ENCODE measurements at places on chromosomes 11 and 22.

DNA sequence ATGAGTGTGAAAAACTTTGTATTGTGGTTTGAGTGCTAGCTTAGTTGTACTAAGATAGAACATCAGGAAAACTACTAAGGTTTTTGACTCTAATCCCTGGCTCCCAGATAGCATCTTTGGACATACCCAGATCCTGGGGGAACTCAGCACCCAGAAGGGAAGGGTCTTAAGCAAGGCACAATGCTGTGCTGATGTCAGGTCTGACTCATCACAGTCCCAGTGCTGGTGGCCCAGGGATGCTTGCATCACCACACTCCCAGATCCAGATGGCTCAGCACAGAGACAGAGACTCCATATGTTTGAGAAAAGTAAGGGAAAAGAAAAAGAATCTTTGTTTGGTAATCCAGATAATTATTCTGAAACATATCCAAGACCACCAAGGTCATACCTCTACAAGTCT is 18.3 kb upstream of the OR56A3 start:
- no peak for DNase-seq

GRCh38 chr11:117606790-117607189 is 190.2 kb downstream of the DSCAML1 start:
- DNase-seq, result no peak

DNA sequence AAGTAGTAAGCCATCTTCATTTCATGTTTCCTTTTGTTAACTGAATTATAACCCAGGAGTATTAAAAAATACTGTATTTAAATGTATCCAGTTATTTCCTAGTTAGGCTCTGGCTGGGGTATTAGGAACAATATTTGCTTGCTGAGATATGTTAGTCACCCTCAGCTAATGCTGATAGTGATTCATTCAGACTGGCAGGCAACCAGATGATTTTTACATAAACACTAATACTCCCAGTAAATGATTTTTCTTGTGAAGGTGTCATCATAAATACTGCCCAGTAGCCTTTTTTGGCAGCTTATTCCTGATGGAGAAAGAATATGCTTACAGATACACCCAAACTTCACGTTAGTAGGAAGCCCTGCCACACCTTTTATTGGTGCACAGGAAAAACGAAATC is 8.1 kb downstream of the YWHAH start:
- peak; percentile 67 for DNase-seq

- no peak for DNase-seq
Measured at GRCh38 chr11:1924646-1925372, 5.3 kb downstream of the TNNT3 start.

DNA sequence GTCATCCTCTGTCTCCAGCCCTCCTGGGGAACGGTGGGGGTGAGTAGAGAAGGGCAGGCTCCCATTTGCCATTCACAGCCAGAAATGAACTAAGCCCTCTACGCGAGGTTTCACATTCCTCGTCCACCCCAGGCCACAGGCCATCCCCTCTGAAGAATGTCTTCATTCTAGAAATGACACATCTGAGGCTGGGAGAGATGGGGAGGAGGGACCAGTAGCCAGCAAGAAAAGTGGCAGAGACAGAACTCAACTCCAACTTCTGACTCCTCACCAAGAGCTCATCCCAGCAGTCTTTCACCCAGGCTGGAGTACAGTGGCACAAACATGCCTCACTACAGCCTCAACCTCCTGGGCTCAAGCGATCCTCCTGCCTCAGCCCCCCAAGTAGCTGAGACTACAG is 3.4 kb downstream of the CTSF start:
- no peak for DNase-seq

GRCh38 chr11:128632141-128632791 is 44.9 kb upstream of the ETS1 start:
- DNase-seq, result no peak

DNA sequence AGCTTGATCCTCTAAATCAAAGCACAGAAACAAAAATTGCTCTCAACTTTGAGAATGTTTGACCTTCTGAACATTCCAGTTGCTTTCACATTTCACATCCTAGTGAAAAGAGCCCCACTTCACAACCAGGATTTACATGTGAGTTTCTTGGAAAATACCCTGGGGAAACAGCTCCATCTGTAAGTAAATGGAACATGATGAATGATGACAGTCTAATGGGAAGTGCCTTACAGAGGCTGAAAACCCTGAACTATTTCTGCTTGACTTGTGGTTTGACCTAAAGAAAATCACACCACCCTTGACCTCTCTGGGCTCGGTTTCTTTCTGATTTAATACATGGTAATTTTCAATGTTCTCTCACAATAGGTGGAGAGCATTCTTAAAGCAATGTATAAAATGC is 499.4 kb upstream of the API5 start:
- DNase-seq, result no peak

DNA sequence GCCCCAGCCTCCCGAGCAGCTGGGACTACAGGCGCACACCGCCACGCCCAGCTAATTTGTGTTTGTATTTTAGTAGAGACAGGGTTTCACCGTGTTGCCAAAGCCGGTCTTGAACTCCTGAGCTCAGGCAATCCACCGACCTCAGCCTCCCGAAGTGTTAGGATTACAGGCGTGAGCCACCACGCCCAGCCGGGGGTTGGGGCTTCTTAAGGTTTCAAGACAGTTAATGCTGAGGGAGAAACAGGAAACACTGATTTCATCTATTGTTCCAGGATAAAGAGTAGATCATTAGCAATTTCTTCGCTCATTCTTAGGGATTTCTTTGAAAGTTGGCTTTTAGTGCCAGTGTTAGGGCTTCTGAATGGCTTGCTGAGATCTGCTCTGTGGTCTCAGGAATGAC is 21.2 kb upstream of the CLMP start:
- DNase-seq, result no peak

GRCh38 chr11:36744375-36745168 is 146.5 kb upstream of the RAG2 start:
- no peak for DNase-seq

DNA sequence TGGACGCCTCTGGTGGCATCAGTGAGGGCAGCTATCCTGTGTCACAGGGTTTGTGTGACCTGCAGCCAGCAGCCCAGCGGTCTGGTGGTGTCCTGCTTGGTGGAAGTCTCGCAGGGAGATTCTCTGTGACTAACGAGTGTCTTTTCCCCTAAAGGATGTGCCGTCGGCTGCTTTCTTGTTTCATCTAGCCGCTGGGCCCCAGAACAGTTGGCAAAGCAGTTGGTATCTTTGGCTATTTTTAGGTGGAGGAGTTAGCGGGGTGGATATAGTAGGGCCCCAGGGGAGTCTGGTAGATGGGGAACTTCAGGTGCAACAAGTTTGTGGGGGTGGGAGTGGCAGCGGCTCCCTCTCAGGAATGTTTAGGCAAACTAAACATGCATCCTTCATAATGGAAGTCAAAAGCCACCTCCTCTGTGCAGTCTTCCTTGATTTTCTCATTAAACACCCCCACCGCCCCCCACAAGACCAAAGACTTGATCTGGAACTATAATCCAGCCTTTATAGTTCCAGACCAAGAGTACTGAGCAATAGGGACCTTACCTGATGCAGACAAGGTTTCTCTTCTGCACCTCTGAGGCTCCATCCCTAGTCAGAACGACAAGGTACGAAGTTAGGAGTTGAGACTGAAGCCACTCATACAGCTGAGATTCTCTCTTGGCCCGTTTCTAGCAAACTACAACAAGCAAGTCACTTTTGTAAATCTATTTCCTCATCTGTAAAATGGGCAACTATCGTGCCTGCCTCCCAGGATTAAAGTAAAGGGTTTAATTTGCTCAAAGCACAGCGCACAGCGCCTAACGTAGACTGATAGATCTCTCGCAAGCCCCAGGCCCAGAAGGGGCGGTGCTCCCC is 1.1 kb upstream of the PELI3 start:
- DNase-seq, result no peak

GRCh38 chr11:130166457-130166784 is 6.8 kb downstream of the ST14 start:
- DNase-seq, result peak; percentile 79

GRCh38 chr11:101618709-101619108 is 34.9 kb upstream of the TRPC6 start:
- DNase-seq, result no peak

DNA sequence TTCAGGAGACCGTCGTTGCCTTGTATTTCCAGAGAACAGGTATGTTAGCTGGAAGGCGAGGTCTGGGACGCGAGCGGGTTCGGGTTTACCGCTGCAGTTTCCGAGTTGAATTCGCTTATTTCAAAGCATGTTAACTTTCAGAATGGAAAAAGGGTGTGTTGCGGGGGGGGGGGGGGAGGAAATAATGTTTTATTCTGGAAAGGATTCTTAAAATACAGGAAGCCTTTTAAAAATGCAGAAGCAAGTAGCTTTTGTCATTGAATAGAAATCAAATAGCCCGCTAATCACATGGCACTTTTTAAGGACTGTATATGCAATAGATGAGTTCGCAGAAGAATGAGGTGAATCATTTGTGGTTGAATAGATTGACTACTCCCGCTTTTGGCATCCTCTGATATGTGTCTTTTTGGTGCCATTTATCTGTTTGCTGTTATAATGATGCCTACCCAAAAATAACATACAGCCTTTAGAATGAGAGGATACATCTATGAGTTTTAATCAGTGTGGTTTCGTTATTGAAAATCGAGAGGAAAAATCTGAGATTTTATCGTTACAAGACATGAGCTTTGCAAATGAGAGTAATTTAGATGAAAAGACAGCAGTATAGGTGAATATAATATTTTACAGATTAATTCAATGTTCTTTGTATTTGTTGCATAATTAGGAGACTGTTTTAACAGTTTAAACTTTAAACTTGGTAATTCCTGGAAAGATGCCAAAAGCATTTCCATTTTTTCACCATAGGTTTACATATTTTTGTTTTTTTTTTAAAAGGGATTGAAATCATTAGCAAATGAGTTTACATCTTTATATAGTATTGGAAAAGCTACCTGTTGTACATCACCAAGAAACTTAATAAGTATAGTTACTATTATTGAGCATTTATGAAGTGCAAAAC is 1.7 kb downstream of the PDE3B start:
- DNase-seq, result no peak

- DNase-seq, result no peak
Measured at GRCh38 chr11:94925422-94926270, 47.7 kb downstream of the CWC15 start.

- no peak for DNase-seq
Measured at GRCh38 chr11:75317446-75318122, 33.9 kb downstream of the ARRB1 start.

DNA sequence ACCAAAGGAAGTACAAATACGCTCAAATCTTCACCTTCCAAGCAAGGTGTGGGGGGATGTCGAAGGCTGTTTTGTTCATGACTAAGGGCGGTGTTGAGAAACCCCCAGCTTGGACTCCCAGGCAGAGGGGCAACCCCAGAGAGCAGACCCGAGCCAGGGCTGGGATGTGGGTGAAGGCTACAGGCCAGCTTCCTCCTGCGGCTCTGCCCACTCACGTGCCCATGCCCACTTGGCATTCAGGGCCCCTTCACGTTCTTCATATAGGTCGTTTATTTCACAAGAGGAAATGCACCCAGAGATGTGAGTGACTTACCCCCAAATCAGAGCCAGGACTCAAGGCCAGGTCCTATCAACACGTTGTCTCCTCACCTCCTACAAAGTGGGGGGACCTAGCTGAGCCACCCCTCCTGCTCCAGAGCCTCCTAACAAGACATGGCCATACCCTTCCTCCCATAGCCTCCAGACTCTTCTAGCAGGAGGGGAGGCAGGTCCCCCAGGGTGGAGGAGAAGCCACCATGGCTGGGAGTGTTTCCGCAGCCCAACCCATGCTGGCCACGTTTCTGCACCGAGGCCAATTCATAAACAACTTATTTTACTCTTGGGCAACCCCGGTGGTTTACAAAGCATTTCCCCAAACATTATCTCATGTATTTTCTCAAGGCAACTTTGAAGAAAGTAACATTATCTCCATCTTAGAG is 22.0 kb downstream of the TMEM184B start:
- DNase-seq, result no peak

- DNase-seq, result no peak
Measured at GRCh38 chr11:70828593-70829082, 423.7 kb downstream of the SHANK2 start.

GRCh38 chr22:18063306-18063705 is 14.5 kb upstream of the PEX26 start:
- DNase-seq, result no peak

- no peak for DNase-seq
Measured at GRCh38 chr11:64996710-64997380, at the start of gene BATF2. Gene BATF2 (minus strand): TSS chr11:64996971. CDS start chr11:64996914, 57 bp downstream.

DNA sequence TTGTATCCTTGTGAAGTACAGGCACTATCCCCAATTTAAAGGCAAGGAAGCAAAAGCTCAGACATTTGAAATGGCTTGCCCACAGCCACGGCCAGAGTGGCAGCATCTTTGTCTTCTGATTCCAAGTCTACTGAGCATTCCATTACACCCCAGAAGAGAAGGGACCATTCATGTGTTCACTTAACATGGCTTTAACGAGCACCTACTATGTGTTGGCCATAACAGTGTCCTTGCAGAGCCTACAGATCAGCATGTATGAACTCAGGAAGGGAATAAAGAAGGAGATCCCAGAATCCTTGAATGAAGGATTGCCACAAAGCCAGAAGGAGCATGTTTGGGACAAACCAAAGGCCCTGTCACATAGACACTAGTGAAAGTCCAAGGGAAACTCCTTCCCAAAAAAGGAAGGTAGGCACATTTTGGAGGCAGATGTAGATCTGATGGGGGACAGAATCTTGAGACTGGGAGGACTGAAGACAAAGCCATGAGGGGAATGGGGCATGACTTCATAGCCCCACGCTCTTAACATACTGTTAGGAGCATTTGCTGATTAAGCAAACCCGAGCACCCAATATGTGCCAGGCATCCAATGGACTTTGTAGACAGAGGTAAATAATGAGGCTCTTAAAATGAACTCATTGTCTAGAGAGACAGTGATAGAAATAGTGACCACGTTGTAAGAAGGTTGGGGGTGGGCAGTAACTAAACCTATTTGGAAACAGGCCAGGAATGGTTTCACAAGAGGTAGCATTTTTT is 54.9 kb downstream of the P4HA3 start:
- no peak for DNase-seq

GRCh38 chr11:45087086-45087899 is 59.1 kb upstream of the PRDM11 start:
- DNase-seq, result no peak

DNA sequence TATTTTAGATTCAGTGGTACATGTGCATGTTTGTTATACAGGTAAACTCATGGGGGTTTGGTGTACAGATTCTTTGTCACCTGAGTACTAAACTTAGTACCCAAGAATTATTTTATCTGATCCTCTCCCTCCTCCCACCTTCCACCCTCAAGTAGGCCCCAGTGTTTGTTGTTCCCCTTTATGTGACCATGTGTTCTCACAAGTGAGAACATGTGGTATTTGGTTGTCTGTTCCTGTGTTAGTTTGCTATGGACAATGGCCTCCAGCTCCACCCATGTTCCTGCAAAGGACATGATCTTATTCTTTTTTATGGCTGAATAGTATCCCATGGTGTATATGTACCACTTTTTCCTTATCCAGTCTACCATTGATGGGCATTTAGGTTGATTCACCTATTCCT is 6.8 kb downstream of the SMIM38 start:
- no peak for DNase-seq

DNA sequence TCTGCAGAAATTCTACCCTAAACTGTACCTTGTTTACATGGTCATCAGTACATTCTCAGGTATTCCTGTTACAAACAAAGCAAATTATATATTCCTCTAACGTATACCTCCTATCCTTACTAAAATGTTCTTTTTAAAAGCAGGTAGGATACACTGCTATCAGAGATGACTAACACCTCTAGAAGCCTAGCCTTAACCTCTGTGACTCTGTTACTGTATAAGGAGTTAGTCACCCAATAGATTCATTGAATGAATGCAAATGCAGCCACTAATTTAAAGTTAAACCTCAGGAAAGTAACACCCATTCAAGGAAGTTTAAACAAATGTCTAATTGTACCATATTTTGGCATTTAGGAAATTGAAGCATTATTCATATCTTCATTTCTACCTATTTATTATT is 82.2 kb downstream of the FCHSD2 start:
- no peak for DNase-seq

Measured in AG04449 (cell line).